ENCODE measurements at places on chromosomes 7 and 10. TPM values are rescaled to one million over a fixed set of nuclear protein-coding genes. Genes with fewer than 3 reads are reported as not detected.

The PPP1R17 gene
- total RNA-seq = 0.20 TPM

DNA sequence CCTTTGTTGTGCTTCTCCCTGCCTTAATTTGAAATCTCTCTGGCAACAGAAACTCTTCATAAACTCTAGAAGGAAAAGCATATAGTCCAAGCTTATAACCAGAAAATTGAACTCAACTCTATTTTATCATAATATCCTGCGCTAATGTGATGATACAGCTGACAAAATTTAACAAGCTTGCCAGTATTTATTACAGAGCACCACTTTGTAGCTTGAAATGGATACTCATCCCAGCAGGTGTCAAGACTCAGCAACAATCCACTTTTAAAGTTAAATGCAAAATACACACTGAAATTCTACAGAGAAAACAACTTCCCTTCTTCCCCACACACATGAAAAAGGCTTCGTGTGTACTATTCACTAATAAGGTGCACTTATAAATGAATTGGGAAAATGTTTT, 228.9 kb downstream of the AGMO start:
- H3K4me3 ChIP-seq = no peak overlapping the region
- H3K36me3 ChIP-seq = no peaks in the 10 kb centered on the region
- no peaks in the 10 kb centered on the region for H3K27me3 ChIP-seq
- no peak overlapping the region for H3K27ac ChIP-seq
- DNase-seq = no peak
- H3K4me1 ChIP-seq = no peaks in the 10 kb centered on the region

DNA sequence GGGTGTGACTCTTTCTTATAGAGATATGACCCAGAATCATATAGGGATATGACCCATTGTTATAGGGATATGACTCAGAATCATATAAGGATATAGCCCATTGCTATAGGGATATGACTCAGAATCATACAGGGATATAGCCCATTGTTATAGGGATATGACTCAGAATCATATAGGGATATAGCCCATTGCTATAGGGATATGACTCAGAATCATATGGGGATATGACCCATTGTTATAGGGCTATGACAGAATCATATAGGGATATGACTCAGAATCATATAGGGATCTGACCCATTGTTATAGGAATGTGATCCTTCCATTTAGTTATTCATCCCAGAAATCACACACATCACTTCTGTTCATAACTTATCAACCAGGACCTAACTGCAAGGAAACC, 312.2 kb upstream of the ADARB2 start:
- H3K27me3 ChIP-seq = no peaks in the 10 kb centered on the region
- no peak overlapping the region for H3K4me3 ChIP-seq
- H3K27ac ChIP-seq = no peak overlapping the region
- no peaks in the 10 kb centered on the region for H3K36me3 ChIP-seq

DNA sequence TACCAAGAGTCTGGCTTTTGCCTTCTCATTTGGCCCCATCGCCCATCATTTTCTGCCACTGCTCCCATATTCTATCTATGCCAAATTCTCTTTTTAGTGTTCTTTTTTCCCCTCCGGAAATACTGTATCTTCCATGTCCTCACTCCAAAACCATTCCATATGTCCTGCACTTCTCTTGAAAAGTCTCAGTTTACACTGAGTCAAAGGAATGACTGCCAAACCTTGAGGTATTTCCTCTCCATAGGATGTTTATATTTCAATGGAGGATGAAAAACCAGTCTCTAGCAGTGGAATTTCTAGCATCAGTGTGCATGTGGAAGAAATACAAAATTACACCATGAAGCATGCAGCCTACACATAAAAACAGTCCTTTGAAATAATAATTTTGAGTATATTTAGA, 121.4 kb upstream of the PHYHIPL start:
- DNase-seq = no peak
- H3K36me3 ChIP-seq = no peaks in the 10 kb centered on the region
- no peaks in the 10 kb centered on the region for H3K4me1 ChIP-seq
- no peaks in the 10 kb centered on the region for H3K27me3 ChIP-seq

DNA sequence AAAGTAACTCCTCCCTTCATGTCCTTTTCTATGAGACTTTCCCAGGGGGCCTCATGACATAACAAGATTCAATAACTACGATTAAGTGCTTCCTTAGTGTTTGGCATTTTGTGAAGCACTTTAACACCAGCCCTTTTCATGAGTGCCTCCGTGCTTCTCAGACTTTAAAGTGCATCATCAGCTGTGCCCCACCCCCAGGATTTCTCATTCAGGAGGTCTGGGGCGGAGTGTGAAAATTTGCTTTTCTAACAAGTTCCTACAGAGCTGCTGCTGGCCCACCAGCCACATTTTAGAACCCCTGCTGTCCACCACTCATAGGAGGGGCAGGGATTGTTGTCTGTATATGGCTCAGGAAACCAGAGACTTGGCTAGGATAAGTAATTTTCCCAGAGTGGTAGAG, 445.3 kb downstream of the LRMDA start:
- DNase-seq = no peak
- no peak overlapping the region for H3K27ac ChIP-seq
- no peak overlapping the region for H3K4me3 ChIP-seq
- no peaks in the 10 kb centered on the region for H3K4me1 ChIP-seq
- no peaks in the 10 kb centered on the region for H3K36me3 ChIP-seq
